ENCODE measurements at places on chromosomes 7 and 10.

DNA sequence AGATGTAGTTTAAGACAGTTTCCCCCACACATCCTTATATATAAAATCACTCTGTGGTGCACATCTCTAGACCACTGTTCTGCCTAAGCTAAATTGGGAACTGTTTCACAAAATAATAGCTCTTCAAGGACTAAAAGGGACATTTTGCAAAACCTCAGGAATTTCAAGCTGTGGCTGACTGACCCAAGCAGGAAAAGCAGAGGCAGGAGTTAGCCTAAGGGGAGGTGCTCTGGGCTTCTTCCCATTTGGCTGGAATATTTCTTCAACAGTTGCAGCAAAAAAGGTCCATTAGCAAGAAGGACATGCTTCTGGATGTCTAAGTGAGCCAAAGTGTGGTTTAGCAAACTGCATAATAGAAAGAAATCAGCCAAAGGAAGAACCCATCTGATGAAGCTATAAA lies 551.2 kb upstream of the ANKRD30A start:
- DNase-seq = no peak

GRCh38 chr7:44098092-44099068 lies 5.8 kb upstream of the AEBP1 start:
- DNase-seq = no peak

DNA sequence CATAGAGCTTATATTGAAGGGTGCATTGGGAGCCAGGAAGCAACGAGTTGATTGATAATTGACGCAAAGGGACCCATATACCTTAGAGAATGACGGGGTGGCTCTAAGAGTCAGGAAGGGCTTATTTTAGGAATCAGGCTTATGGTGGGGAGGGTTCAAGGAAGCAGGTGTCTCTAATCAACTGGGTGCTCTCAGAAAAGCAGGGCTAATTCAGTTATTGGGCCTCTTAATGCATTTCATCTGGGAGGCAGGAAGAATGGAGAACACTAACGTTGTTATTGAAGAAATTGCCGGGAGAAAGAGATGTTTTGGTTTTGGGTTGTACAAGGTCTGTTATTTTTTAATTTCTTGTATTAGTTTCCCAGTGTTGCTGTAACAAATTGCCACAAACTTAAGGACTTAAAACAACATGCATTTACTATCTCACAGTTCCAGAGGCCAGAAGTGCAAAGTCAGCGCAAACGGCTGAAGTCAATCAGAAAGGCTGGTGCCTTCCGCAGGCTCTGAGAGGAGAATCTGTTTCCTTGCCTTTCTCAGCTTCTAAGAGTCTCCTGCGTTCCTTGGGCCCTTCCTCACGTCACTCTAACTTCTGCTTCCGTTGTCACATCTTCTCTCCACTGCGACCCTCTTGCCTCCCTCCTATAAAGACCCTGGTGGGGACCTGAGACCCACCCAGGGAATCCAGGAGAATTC lies 328.4 kb upstream of the C7orf33 start:
- DNase-seq = no peak

GRCh38 chr7:16891338-16891737 lies 9.6 kb upstream of the AGR3 start:
- peak; percentile 58 for DNase-seq
